ENCODE measurements at places on chromosomes 1 and 21.
A peak's percentile ranks its signal among the peaks of the same experiment; 100 is the strongest.

DNA sequence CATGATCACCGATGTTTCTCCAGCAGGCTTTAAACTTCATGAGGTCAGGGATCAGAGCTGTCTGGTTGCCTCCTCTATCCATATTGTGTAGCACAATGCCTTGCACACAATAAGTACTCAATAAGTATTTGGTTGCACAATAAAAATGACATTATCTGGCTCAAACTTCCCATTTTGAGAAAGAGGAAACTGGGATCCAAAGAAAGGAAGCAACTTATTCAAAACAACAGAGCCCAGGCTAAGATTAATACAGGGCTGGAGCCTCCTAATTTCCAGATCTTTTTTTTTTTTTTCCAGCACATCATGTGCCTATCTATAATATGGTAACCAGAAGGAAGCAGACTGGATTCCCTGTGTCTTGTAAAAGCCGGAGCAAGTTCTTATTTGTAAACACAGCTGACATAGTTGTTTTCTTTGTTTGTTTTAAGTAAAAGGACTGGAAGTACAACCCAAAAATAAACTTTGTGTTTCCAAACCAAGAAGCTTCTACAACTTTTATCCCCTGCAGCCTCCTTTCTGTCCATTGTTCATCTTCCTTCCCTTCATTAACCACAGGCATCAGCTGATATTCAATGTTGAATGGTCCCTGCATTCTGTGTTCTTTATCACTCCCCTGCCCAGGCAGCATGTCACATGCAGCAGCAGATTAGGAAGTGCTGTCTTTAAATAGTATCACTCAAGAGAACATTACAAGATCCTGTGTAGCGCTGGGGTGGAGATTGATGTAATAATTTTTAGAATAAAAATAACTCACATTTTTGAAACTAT, 71.2 kb upstream of the HOOK1 start:
- no peak for DNase-seq

DNA sequence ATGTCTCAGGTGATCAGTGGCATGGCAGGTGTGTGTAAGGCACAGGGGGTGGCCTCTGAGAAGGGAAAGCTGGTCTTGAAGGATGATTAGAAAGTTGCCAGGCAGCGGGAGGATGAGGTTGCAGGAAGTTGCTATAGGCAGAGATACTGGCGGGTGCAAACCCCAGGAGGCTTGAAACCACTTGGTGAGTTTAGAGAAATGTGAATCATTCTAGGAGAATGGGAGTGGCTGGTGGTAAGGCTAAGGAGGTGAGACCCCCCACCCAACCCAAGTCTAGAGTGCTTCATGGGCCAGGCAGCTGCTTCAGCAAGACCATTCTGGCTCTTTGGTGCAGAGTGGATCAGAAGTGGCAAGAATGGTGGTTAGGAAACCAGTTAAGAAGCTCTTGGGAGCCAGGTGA, 9.0 kb downstream of the SH2D2A start:
- no peak for DNase-seq

DNA sequence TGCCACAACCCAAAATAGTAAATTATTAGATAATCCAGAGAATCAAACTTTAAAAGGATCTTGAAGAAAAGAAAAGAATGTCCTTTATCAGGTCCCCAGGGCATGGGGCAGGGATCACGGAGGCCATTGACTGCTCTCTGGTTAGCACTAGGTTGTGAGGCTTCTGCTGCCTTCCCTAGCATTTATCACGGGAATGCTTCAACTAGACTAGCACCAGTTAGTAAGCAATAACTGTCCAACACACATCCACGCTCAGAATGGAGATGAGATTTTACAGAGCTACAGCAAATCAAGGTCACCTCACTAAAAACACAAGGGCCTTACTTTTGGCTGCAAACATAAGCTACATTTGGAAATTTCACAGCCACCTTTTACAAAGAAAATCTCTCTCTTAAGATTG, 304.0 kb downstream of the NFIA start:
- DNase-seq = no peak

DNA sequence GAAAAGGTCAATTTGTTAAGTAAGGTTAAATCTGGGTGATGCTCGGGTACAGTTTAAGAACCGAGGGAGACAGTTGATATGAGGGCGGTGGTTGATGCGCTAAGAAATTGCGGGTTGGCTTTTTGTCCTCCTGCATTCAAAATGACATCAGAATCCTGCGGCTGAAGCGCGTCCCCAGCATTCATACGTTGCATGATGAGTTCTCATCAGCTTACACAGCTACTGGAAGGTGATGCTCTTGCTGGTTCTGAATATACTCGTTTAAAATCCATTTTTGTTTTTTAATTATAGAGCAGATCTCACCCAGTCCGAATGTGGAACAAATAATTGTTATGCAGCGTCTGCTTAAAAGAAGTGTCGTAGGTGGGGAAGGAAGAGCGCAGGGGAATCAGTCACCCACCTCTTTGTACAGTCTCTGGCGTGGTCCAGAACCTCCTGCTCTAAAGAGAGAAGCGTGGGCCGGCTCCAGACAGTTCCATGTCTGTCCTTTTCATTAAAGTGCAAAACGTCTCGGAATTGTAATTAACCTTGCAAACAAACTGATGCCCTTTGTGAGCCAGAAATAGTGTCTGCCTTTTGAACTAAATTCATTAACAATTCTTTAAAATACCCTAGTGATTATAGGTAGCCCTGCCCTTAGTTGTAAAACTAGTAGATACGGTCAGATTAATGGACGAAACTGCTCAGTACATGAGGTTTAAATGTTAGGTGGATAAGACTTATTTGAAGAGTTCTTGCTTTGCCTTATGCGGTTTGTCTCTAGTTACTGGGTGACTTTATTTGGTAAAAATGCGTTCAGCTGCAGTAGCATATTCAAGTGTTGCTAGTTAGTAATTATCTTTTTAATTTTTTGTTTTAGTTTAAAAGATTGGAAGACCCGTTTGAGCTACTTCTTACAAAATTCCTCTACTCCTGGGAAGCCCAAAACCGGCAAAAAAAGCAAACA, 741 bp downstream of the RGS2 start:
- DNase-seq = peak; percentile 64

- no peak for DNase-seq
These were observed 40.7 kb upstream of the PIGV start for GRCh38 chr1:26747048-26747447.

DNA sequence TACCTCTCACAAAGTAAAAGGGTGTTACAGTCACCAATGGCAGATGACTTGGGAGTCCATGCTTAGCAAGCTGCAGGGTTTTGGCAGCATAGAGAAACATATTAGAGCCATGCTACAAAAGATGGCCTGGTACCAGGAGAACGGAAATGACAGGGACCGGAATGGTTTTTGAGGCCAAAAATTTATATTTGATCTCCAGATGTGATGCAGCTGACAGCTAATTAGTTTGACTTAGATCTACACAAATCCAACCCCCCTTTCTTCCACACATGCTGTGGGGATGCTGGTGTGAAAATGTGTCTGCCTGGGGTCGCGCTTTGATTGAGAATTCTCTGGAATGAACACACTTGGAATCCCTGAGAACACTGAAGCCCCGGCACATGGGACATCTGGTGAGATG, 26.5 kb downstream of the SYF2 start:
- no peak for DNase-seq

GRCh38 chr1:17183388-17184160, 21.4 kb upstream of the PADI1 start:
- no peak for DNase-seq

DNA sequence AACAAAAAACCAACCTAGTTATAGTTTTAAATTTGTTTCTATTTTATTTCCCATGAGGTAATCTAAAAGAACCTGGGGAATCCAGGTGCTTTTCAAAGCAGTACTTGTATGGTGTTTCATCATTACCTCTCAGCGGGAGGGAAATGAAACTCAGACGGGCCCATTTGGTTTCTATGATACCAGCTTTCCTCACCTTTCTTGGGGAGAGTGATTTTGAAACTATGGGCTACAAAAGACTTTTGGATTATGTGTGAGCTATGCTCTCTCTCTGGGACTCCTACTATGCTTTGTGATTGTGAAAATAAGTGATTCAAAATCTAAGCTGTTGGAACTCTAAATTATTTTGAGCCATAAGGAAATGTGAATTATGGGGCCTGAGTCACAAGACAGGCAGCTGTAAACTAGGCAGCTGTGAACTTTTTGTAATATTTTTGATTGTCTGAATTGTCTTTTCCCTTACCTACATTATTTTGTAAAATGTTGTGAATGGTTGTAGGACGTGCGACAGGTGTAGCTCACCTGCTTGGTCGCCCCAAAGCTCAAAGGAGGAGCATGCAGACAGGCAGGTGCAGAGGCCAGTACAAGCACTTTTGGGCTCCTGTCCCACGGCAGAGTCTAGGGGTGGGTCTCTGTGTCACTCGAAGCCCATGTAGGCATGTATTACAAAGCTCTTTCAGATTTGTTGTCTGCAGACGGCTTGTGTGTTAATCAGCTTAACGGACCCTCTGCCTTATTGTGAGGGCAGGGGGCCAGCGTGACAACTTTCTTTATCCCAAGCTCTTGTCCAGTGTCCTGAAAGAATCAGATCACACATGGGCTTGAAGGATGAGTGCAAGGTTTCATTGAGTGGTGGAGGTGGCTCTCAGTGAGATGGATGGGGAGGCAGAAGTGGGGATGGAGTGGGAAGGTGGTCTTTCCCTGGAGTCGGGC, 64.8 kb upstream of the BACH1 start:
- DNase-seq = peak; percentile 32

- no peak for DNase-seq
These were observed 8.7 kb downstream of the TOR3A start for GRCh38 chr1:179090522-179090921.

GRCh38 chr1:202106340-202107254, 16.1 kb upstream of the GPR37L1 start:
- DNase-seq = no peak

- peak; percentile 1 for DNase-seq
These were observed 490.4 kb downstream of the PTPRC start for GRCh38 chr1:199129247-199129646.

All from fibroblast of skin of back (primary cell).